Cortex of kidney (tissue), 1 donor: ENCODE measurements at places on chromosomes 16 and 17.

- no peak for DNase-seq
Measured at GRCh38 chr17:66445229-66445628, 142.8 kb downstream of the PRKCA start.

- no peak for DNase-seq
Measured at GRCh38 chr16:17416461-17417311, 54.1 kb downstream of the XYLT1 start.

DNA sequence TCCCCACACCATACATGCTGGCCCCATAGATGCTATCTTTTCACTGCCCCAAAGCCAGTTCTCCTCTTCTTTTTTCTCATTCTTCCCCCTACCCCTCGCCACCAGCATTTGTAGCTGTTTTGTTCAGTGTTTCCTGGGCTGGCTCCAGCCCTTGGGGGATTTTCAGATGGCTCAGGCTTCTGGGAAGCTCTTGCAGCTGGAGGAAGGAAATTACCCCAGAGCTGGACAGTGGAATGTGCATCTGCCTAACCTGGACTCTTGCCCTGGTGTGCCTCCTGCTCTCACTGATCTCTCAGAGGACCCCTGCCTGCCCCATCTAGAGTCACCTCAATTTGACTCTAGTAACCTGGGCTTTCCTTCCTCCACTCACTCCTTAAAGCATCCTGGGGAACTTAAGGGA is 82.8 kb downstream of the MYH13 start:
- no peak for DNase-seq

GRCh38 chr17:32773856-32774694 is 102.8 kb downstream of the MYO1D start:
- DNase-seq = no peak

- DNase-seq = no peak
Measured at GRCh38 chr16:49754495-49755312, 101.2 kb downstream of the ZNF423 start.
